ENCODE measurements at places on chromosomes 11 and 22.

DNA sequence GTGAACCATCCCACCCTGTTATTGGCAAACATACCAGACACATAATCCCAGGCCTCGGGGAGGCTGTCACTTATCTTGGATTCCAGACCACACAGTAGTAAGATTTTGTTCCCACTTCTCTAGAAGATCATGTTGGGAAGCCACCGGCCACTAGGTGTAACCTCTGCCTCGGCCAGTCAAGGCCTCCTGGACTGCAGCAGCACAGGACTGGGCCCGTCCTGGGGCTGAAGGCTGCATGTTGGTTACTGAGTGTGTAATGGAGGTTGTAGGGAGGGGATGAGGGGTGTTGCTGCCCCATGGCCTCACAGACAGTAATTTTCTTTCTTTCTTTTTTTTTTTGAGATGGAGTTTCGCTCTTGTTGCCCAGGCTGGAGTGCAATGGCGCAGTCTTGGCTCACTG is 92.4 kb upstream of the SYT13 start:
- no peak for DNase-seq

GRCh38 chr11:59668188-59668949 is 468 bp downstream of the PATL1 start:
- peak; percentile 54 for DNase-seq

- DNase-seq, result no peak
Observed at GRCh38 chr11:12402691-12403120, 25.3 kb downstream of the PARVA start.

- no peak for DNase-seq
Observed at GRCh38 chr11:59137190-59137589, 5.5 kb upstream of the FAM111A start.

DNA sequence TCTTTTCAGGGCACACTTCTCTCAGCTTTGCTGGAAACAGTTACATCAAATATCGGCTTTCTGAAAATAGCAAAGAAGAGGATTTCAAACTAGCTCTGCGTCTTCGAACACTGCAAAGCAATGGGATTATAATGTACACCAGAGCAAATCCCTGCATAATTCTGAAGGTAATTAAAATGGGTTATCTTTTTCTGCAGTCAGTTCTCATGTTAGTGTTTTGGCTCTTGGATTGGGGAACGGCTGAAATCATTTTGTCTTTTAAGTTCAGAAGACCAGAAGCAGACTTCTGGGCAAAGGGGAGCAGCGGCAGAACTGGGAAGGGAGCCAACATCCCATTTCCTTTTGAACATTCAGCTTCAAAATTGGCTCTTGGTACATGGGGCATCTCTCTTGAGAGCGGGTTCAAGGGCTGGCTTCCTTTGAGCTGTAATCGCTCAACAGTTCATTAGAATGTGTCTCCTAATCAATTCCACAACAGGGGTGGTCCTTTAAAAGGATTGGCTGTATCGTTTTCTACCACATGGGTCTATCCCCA is 110.2 kb upstream of the MTNR1B start:
- no peak for DNase-seq

DNA sequence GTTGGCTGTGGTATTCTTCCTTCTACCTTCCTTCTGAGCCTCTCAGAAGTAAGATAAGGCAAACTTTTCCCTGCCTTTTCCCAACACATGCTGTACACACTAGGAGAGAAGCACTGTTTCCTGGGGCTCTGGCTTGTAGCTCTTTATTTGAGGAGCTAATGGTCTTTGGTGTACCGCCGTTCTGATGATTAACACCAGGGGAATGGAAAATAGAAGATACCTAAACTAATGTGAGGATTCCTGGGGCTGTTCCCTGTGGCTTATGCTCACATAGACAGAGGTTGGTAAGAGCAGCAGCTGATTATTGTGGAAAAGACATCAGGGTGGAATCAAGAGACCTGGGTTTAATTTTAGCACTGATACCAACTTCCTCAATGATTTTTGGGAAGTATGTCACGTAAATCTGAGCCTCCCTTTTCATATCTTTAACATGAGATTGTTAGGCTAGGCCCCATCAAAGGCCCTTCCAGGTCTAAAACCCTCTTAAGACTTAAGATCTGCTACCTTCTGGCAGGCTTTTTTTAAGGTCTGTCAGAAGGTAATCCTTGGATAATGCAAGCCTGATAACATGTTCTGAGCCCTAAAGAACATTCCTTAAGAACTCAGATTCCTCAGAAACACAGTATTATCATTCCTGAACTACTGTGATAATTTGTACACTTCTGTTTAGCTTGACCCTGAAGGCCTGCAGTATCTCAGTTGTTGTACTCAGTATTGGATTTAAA is 24.8 kb upstream of the RCE1 start:
- DNase-seq, result no peak

DNA sequence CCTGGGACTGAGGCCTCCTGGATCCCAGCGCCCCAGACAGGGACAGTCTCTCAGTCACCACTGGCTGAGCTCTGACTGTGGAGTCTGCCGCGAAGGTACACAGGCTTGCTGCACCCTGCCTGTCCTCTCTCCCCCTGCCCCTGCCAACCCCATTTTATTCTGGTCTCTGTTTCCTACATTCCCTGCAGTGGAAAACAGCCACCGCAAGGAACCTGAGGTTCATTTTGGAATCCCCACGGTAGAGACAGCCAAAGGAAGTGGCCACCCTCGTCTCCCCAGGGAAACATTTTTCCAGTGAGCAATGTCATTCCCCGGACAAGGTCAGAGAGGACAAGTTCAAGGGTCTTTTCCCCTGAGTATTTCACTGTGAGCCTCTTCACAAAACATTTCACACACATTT is 56.6 kb downstream of the FBXO7 start:
- no peak for DNase-seq
